ENCODE measurements at places on chromosomes 12 and 14. TPM values are rescaled to one million over a fixed set of nuclear protein-coding genes. Genes with fewer than 3 reads are reported as not detected.

The PZP gene
- total RNA-seq, result 1.7 TPM

The BHLHE41 gene
- 3.5 TPM for total RNA-seq

DNA sequence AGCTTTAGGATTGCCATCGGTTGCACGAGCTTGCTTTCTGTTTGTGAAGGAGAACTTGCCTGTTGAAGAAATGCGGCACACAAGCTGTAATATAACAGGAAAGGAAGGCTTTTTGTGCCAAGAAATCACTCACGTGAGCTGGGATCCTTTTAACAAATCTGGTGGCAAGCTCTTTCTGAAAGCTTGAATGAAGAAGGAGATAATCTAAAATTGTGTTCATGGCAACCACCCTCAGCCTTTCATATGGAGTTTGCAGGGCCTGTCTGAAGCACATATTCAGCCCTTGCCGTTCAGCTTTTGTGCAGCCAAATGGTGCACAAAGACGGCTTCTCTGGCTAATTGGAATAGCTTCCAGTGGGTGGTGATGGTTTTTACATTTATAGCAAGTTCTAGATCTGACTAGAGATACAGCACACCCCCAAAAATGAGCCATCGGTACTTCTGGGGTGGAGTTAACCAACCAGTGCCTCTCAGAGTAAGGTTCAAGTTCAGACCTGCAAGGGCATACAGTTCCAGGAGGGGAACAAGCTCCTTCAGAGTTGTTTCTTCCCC lies 107.4 kb downstream of the AEBP2 start:
- peak; percentile 40 for DNase-seq

DNA sequence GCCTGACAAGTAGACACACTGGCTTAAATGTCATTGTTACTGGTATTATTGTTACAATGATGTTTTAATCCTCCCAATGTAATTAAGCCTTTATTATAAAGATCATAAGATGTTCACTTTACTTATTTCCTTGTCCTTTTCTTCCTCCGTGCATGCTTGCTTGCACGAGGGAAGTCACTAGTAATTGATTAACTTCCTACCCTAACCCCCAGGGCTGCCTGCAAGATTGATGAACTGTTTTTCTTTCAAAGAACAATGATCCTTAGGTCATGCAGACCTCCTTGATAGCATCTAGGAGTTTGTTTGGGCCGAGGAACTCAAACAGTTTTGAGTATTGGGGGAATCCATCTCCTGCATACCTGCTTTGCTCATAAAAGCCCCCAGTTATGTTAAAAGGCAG lies 43.0 kb downstream of the GLRX5 start:
- DNase-seq, result no peak

GRCh38 chr12:114638790-114639435 lies 45.1 kb downstream of the TBX3 start:
- DNase-seq, result no peak

GRCh38 chr12:55906056-55906455 lies 21.6 kb downstream of the PYM1 start:
- no peak for DNase-seq

DNA sequence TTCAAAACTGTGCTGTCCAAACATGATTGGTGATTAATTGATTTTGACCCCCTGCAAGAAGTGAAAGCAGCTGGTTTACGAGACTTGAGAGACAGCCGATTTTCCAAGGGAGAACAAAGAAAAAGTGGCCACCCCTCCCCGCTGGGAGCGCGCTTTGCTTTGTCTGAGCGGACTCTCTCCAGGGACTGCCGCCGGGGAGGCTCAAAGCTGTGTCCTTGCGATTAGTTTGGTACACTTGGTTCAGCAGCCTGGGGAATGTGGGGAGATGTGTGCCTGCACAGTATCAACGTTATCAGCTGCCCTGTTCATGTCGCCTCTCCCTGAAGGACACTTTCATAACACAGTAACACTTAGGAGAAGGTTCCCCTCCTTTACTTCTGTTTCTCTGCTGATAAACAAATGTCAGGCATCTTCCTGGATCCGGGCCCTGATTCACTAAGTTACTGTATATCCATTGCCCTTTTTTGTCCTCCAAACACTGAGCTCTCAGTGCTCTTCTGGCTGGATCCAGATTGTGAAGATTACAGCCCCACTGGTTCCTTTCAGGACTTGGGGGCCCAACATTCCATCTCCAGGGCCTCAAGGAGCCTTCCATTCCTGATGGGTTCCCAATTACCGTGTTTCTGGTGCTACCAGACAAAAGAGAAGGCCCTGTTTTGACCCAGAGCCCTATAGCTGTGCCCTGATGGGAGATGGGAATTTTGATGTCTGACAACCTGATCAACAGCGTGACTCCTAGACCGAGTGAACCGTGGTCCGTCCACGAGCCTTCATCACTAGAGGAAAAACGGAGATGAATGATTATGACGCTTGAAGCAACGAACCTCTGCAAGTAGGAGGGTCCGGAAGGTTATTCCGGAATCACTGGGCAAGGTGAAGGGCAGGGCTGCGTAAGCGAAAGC lies 31.7 kb upstream of the TUBA1C start:
- peak; percentile 25 for DNase-seq

GRCh38 chr12:67519484-67520433 lies 128.8 kb upstream of the DYRK2 start:
- no peak for DNase-seq

- DNase-seq, result no peak
Measured at GRCh38 chr14:94460631-94461416, 8.2 kb upstream of the SERPINA11 start.

DNA sequence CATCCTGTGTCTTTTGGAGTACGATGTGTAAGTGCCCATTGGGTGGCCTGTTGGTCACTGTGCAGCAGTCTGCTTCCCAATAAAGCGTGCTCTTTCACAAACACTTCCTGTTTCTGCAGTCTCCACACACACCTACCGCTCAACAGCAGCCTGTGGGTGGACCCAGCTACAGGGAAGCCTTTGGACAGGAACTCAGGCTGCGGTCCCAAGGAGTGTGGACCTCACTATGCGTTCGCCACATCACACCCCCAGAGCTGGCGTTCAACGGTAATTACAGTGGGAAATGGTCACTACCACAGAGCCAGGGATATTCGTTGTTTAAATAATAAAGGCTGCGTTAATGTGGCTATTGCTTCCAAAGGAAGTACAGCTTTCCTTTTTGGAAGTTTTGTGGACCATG lies 16.2 kb downstream of the PSMC1 start:
- no peak for DNase-seq

DNA sequence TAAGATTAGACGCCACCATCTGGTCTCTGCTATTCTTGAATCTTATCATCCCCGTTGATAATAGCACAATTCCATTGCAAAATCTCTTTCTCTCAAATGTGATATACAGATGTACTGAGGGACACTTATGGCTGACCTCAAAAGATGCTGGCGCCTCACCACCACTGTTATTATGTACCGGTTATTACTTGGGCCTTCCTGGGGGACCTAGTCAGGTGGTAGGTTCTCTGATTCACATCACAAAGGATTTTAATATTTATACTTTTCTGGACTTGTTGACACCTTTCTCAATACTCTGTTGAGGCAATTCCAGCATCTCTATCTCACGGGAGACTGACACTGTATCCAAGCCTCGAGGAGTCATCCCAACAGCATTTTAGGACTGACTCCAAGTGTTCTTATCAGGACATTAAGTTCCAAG lies 21.3 kb upstream of the FAM234B start:
- DNase-seq, result no peak
